ENCODE measurements at places on chromosomes 4 and X.

DNA sequence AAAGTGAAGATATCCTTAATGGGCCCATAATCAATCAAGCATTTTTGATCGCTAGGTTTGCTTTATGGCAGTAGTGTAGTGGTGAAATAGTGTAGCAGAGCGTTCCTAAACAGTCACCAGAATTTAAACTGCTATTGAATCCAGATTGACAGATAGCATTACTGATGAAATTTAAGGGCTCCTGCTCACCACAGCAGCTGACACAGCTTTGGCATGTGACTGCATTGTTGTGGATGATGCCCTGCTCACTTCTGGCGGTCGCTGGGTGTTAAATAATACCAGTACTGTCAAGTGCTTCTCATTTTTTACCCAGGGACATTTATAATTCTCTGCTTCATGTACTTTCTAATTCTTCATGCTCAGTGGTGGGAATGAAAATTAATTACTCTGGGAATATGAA is 102.0 kb upstream of the ARHGAP24 start:
- no peak for DNase-seq

DNA sequence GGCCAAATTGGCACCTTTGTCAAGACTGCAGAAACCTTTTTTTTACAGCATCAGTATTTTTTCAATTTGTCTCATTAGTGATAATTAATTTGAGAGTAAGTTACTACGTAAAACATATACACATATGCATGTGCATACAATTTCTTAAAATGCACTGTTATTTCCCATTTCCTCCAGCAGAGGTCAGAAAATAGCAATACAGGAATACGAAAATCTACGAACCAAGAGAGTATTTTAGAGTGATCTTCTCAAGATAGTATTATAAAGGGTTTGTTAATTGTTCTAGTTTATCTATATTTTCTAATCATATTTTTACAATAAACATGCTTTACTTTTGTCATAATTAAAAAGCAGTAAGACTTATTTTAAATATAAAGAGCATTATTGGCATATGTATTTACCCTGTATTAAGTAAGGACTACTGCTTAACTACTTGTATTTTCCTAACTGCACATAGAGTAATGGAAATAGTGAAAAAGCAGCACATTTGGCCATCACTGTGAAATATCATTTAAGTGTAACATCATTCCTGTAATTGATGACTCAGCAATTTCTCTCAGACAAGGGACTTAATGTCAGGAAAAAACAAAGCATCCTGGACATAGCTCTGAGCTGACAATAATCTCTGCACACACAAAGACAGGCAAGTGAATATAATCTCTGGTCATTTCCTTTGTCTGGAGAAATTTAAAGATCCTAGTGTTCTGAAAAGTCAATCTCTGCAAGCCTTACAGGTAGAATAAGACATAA is 45.6 kb downstream of the MAOB start:
- DNase-seq: no peak

- peak; percentile 15 for DNase-seq
These were observed 47.2 kb upstream of the TMEM33 start for GRCh38 chr4:41887821-41888686.

GRCh38 chrX:102979536-102979935 is 42.5 kb downstream of the RAB40AL start:
- DNase-seq: no peak

DNA sequence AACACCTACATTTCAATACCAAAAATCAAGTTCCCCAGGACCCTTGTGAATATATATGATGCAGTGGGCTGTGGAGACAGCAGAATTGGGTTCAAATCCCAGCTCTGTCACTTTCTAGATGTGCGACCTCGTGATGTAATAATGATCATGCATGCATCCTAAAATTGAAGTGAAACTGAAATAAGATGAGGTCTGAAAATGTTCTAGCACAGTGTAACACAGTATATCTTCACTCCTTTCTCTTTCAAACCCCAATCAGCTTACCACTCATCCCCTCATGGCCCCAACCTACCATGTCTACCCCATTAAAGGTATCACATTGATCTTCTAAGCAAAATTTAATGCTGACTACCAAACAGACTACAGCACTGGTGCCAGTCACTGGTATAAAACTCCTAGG is 69.9 kb upstream of the BRS3 start:
- DNase-seq: no peak

DNA sequence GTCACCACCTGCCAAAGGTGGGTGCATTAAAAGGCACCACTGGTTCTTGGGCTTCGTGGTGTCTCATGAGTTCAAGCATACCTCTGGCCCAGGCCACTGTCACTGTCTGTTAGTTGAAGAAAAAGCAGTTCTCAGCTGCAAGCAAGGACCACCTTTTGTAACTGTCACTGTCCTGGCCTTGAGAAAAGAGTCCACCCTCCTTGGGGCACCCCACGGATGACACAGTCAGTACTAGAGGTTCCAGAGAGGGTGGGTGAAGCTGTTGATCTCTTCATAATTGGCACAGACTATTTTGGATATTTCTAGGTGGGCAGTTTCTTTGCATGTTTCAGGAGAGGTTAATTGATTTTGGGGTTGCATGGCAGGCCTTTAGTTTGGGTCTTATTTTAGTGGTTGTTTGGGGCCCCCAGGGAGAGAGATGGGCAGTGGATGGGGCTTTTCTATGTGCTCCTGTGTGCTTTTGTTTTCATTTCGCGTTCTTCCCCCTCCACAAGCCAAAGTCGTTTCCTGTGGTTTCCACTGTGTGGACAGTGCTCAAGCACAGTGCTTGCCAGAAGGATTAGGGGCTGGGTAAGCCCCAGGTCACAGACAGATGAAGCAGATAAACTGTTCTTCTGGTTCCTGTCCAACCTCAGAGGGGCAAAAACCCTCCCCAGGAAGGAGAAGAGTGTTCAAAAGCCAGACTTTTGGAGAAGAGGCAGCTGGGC is 156.2 kb upstream of the PPP1R2C start:
- DNase-seq: no peak
